NCI-H524 treated with DMSO at 0.1 percent for 48 hours (cell line): ENCODE measurements at places on chromosomes 5 and 9.

DNA sequence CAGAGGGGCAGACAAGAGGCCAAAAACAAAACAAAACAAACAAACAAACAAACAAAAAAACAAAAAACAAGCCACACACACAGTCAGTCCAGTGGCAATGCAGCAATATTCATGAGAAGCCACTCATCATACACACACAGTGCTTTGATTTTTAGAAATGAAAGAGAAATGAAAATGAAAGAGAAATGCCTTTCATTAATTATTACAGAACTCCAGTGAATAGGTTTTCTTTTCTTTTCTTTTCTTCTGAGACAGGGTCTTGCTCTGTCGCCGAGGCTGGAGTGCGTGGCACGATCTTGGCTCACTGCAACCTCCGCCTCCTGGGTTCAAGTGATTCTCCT, 36.9 kb downstream of the SPRY4 start:
- no peak for DNase-seq

GRCh38 chr9:127739614-127740330, 4.7 kb upstream of the TOR2A start:
- DNase-seq: no peak

- no peak for DNase-seq
These were observed 21.6 kb downstream of the GAS1 start for GRCh38 chr9:86925686-86926085.

DNA sequence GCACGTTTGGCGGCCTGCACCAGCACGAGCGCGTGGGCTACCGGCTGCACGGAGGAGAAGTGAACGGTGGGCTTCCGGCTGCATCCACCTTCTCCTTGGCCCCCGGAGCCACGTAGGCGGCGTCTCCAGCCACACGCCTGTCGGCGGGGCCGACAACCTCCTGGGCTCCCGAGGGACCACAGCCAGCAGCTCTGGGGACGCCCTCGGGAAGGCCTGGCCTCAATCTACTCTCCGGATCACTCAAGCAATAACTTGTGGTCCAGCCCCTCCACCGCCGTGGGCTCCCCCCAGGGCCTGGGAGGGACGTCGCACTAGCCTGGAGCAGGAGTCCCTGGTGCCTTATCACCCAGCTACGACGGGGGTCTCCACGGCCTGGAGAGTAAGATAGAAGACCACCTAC, 73.7 kb downstream of the INSL6 start:
- no peak for DNase-seq

- DNase-seq: no peak
These were observed 113.4 kb downstream of the MRPL36 start for GRCh38 chr5:1686016-1686802.

- no peak for DNase-seq
These were observed 250.2 kb upstream of the RFX3 start for GRCh38 chr9:3775968-3776367.

DNA sequence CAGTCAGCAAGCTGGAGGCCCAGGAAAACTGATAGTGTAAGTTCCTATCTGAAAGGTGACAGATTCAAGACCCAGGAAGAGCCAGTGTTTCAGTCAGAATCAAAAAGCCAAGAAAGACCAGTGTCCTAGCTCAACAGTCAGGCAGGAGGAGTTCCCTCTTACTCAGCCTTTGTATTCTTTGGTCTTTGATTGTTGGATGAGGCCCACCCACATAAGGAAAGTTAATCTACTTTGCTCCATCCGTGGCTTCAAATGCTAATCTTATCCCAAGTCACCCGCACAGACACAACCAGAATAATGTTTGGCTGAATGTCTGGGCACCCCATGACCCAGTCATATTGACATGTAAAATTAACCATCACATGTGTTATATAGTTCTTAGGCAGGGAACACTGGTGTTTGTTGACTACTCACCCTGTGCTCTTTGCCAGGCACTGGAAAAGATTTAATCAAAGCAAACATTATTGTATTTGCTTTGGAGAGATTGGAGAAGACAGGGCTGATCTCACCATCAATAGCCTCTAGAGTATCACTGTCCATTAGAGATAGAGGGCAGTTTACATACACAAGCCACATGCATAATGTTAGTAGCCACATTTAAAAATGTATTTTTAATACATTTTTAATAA, 96.3 kb upstream of the KCNN2 start:
- no peak for DNase-seq

GRCh38 chr5:160435532-160435931, 13.9 kb downstream of the PTTG1 start:
- no peak for DNase-seq

DNA sequence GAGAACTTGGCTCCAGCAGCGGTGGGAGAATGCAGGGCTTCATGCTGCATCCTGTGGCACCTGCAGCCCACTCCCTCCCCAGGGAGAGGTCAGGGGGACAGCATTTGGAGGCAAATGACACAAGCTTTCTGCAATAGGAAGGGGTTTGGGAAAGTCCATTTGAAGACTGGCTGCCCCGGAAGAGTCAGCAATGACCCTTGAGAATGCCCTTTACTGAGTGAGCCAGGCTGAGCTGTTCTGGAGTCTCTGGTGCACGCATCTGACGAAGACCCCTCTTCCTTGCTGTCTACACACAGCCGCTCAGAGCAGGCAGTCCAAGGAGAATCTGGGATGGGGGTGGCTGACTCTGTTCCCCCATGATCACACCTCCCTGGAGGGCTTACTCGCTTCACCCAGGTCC, 5.5 kb upstream of the NXNL2 start:
- no peak for DNase-seq

- DNase-seq: no peak
These were observed 32.5 kb downstream of the OR1J1 start for GRCh38 chr9:122445155-122445749.

GRCh38 chr9:89815903-89816573, 211.2 kb downstream of the GADD45G start:
- DNase-seq: no peak

DNA sequence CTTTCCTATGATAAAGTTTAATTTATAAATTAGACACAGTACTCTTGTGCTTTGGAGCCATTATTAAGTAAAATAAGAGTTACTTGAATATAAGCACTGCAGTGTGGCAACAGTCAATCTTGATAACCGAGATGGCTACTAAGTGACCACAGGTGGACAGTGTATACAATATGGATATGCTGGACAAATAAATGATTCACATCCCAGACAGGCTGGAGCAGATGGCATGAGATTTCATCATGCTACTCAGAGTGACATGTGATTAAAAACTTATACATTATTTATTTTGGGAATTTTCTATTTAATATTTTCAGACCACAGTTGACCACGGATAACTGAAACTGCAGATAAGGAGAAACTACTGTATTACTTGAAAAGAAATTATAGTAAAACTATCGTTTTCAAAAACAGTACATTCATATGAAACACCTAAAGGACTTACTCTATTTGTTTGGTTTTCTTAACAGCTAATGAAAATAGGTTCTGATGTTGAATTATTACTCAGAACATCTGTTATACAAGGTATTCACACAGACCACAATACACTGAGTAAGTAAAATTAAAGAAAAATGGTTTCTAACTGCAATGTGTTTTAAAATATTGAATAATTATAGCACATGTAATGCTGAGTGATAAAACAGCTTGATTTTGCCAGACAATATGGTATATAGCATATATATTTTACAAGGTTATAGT, 16.0 kb downstream of the LYRM7 start:
- no peak for DNase-seq

DNA sequence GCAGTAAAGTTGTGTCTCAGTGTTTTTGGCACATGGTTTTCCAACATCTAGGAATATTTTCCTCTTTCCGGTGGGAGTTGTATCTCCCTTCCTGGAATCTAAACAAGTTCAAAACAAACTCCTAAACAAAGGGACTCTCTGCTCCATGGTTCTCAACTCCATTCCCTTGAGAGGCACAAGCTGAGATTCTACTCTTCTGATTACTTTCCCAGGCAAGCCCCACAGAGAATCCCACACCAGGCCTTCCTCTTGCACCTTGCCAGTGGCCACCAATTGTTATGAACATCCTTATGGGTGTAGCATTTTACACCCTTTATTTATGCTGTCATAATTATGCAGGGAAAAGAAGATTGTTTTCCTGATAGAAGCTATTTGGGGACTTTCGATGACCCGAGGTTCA, 25.8 kb upstream of the SH3TC2 start:
- no peak for DNase-seq

- no peak for DNase-seq
These were observed 48.0 kb upstream of the POU5F2 start for GRCh38 chr5:93789173-93790067.

- no peak for DNase-seq
These were observed 39.1 kb downstream of the SHLD3 start for GRCh38 chr5:65663804-65664521.
